ENCODE measurements at places on chromosomes 1 and 21.
A peak's percentile ranks its signal among the peaks of the same experiment; 100 is the strongest.

- DNase-seq: peak; percentile 19
Observed at GRCh38 chr21:29190923-29191331, 60.5 kb downstream of the MAP3K7CL start.

- no peak for DNase-seq
Observed at GRCh38 chr1:161206411-161207140, 4.4 kb downstream of the NDUFS2 start.

DNA sequence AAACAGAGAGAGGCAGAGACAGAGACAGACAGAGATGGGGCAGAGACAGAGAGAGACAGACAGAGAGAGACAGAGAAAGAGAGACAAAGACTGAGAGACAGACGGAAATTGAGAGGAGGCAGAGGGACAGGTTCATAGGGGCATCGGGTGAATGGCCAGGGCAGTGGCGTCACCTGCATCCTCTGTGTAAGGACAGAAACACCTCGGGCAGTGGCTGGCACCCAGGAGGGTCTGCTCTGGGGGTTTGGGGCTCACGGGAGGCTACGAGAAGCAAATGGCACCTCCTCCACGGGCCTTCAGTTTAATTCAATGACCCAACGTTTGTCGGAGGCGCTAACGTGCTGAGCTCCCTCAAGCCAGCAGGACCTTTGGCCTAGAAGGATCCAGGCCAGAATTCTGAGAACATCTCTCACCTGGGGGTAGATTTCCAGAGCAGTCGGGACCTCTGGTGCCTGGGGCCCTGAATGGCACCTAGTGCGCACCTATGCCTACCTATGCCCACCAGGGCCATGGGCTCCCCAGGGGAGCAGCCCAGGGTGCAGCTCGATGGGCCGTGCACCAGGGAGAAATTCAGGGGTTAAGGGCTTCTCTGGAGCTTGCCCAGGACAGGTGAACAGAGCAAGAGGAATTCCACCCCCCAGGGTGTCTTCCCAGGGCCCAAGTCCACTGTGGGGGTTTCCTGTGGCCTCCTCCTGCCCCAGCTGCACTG, 20.6 kb upstream of the PTTG1IP start:
- no peak for DNase-seq

DNA sequence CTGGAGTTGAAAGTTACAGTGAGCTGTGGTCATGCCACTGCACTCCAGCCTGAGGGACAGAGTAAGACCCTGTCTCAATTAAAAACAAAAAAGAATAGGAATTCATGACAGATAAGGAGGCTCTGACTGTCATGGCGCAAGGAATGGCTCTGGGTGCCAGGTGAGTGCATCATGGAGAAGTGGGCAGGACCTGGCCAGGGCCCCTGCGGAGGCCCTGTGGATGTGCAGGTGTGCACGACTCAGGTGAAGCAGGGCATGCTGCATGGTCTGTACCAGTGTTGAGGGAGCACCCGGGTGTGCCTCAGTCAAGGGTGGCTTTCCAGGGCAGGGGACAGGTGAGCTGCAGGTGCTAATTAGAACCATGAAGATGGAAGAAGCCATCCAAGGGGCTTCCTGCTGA, 14.0 kb downstream of the SLC1A7 start:
- no peak for DNase-seq

GRCh38 chr1:56286506-56286905, 292.9 kb downstream of the PLPP3 start:
- no peak for DNase-seq

DNA sequence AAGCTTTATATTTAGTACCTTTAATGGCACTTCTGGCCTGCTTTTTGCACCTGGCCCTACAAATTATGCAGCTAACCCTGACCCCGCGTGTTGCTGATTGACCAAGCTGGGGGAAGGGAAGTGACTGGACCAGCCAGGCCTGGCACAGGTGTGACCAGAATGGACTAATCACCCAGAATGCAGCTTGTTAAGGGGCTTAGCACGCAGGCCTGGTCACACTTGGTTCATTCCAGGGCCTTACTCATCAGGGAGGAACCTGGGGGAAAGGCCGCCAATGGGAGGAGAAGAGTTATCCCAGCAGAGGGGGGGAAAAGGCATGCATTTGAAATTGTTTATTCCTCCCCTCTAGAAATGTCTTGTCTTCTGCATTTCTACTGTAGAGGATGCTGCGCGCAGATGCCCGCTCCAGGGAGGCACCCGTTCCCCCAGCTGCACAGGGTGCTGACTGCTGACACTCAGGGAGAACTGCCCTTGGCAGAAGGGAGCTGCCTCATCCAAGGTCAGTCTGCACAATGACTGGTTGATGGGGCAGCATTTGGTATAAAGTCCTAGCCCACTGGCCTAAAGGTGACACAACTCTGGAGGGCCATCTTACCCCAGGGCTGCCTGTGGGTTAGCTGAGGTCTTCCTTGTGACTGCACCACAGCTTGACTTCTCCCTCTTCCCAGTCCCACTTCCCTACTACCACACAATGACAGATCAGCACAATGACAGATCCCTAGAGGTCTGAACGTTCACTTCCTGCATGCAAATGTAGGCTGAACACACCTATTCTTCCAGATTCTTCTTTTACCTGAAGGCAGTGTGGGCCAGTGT, 29.0 kb downstream of the DHCR24 start:
- peak; percentile 48 for DNase-seq

DNA sequence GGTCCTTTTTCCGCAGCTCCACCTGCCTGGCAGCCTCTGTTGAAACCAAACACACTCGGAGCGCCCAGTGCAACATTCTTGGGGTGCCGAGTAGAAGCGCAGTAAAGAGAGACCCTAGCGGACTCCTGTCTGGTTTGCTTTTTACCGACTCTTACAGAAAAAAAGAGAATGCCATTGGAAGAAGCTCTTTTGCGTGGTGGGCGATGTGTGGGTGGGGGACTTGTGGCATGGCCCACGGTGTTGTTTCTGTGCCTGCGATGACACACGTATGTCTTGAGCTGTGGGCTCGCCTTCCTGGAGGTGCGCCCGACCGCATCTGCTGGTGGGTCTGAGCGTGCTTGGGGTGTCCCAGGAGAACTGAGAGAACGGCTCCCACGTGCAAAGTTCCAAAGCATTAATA, 7.3 kb upstream of the BARHL2 start:
- no peak for DNase-seq

GRCh38 chr1:228391411-228392020, 15.1 kb downstream of the TRIM11 start:
- no peak for DNase-seq

DNA sequence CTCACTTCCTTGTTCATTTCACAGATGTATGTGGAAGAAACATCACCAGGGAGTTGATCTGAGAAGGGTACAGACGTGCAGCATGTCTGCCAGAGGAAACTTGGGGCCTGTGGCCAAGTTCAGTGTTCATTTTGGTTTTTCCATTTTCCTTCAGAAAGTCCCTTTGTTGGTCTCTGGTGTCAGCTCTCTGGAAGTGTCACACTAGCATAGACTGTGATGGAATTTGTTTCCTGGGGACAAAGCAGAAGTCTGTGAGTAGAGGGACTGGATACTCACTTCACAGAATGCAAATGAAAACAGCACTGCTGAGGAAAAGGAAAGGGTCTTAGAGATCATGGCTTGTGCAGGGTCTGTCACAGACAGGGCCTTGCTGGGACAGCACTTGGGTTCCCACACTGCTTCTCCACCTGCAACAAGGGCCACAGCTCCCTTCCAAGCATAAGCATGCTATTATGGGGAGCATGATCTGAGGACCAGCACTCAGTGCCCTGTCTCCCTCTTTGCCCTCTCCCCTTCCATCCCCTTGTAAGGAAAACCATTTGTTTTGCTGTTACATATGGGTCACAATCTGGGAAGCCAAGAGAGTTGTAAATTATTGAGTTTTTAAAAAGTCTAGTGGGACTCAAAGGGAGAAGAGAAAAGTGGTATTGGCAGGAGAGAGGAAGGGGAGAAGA, 31.4 kb upstream of the CD84 start:
- no peak for DNase-seq

- DNase-seq: no peak
Observed at GRCh38 chr1:234775477-234776246, 165.7 kb upstream of the IRF2BP2 start.

DNA sequence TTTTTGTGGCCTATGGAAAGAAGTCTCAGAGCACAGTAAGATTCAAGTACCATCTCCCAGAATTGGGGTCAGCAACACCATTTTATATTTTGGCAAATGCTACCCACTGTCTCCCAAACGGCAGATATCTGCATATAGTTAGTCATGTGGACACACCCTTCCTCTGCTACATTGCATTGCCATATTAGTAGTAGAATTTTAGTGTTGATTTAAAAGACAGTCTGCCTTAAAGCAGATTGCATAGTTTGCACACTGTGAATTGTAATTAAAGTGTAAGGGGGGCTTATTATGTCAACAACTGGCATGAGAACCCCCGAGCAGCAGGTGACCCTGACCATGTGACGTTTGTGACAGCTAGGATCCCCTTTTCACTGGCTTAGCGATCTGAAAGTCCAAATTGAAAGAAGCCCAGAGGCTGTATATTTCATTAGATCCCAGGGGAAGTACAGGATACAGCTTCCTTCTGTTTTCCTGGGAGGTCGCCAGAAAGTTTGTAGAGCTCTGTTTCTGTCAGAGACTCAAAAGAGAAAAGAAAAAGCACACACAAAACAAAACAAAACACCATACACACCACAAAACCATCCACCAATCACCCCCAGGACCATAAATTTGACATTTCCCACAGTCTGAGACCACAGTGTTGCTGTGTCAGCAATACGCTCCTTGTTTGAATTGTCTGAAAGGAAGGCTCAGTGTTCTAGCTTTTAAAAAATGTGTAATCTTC, 172.4 kb downstream of the NFIA start:
- peak; percentile 36 for DNase-seq

Data from AG08395 (cell line).